Posterior cingulate gyrus (tissue), 11 donors: ENCODE measurements at places on chromosomes 13 and 19.

DNA sequence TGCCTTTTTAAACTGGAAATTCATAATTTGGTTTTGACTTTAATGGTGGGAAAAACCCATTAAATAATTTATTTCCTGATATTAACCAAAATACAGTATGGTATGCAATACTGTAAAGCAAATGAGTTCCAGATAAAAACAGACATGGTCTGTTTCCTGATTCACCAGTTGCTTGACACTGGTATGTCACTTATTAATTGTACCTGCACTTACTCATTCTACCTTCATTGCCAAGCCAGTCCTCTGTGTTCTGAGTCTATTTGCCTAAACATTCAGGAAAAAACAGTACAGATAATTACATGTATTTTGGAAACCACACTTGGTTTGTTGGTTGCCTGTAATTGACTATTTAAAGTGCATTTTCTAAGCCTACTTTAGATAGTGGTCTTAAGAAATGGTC lies 159.3 kb downstream of the TNFRSF19 start:
- DNase-seq: no peak

GRCh38 chr19:32296694-32297093 lies 48.7 kb upstream of the ZNF507 start:
- no peak for DNase-seq

DNA sequence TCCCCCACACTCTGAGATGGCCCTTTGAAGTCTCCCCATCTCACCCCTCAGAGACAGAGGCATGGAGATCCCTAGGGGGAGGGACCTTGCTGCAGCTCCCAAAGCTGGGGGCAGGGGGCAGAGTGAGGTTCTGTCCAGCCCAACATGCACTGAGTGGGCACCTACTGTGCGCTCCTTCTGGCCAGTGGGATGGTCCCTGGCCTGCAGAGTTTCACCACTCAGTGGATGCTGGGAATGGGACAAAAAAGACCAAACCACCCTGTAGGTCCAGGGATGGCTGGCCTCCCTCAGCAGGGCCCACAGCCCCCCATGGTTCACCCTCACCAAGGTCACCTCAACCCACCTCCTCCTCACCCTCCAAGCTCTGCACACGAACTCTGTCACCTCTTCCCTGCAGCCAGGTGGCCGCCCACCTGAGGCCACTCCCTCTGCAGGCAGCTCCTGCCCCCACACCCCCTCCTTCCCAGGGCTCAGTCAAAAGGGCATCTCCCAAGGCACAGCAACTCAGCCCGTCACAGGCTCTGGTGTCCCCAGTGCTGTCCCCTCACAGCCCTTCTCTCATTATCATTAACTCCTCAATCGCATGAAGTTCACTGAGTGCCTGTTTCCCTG lies 16.1 kb downstream of the CEACAM21 start:
- DNase-seq: no peak

DNA sequence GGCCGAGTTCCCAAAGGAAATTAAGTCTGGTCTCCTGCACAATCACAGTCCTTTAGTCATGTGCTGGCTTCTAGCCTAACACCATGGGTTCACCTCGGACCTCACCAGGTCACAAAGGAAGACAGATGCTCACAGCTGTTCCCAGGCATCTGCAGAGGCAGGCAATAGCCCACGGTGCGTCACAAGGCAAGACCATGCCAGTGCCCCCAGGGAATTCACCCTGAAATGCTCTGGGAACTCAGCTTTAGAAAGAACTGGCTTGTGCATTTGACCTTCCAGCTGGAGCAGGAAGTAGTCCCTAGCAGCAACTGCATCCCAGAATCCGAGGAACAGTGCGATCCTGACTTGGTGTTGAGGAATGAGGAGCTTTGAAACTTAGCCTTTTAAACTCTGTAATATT lies 96.8 kb upstream of the WASF3 start:
- DNase-seq: peak; percentile 76

DNA sequence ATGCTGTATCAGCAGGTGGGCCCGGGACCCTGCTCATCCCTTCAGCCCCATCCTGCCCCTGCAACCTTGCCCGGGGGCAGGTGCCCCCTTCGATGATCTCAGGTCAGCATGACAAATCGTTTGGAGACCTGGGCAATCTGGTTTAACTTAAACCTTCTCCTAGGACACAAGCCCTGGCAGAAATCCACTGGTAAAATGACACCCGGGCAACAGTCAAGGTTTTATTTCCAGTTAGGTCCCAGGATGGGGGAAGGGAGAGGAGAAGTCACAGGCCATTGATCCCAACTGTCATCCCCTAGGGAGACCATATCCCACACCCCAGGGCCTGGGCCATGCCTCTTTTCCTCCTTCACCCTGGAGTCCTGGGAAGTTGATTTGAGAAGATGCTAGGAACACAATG lies 1.8 kb upstream of the PLIN5 start:
- no peak for DNase-seq

- peak; percentile 10 for DNase-seq
Observed at GRCh38 chr13:94947965-94948371, 235.6 kb upstream of the SOX21 start.

- no peak for DNase-seq
Observed at GRCh38 chr13:30892966-30893365, 13.1 kb upstream of the MEDAG start.

- no peak for DNase-seq
Observed at GRCh38 chr19:907183-907853, 5.7 kb downstream of the R3HDM4 start.

DNA sequence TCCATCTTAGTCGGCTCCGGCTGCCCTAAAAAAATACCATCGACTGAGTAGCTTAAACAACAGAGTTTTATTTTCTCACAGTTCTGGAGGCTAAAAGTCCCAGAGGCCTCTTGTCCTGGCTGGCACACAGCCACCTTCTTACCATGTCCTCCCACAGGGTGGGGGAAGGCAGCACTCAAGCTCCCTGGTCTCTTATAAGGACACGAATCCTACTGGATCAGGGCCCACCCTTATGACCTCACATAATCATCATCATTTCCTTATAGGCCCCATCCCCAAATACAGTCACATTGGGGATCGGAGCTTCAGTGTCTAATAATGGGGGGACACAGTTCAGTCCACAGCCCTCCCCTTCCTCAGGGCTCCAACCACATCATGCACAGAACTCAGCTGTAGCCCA lies 2.6 kb upstream of the TUBA3C start:
- no peak for DNase-seq

GRCh38 chr13:35961002-35961401 lies 170.2 kb downstream of the DCLK1 start:
- no peak for DNase-seq

DNA sequence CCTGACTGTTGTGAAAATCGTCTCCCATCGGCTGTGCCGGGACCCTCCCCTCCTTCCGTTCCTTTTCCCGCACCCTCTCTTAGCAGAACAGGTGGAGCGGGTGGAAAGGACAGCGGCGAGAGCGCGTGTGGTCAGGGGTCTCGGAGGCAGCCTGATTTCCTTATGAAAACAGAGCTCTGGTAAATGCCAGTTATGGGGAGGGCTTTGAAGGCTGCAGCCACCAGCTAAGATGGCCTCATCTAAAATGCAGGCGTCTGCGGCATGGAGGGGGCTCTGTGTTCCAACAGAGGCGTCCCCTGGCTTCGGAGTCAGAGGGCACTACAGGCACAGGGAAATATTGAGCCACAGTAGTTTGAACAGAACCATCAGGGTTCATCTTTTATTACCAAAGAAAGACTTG lies 93.8 kb upstream of the SOX1 start:
- no peak for DNase-seq

- no peak for DNase-seq
Observed at GRCh38 chr19:15488489-15489226, 9.4 kb upstream of the PGLYRP2 start.

DNA sequence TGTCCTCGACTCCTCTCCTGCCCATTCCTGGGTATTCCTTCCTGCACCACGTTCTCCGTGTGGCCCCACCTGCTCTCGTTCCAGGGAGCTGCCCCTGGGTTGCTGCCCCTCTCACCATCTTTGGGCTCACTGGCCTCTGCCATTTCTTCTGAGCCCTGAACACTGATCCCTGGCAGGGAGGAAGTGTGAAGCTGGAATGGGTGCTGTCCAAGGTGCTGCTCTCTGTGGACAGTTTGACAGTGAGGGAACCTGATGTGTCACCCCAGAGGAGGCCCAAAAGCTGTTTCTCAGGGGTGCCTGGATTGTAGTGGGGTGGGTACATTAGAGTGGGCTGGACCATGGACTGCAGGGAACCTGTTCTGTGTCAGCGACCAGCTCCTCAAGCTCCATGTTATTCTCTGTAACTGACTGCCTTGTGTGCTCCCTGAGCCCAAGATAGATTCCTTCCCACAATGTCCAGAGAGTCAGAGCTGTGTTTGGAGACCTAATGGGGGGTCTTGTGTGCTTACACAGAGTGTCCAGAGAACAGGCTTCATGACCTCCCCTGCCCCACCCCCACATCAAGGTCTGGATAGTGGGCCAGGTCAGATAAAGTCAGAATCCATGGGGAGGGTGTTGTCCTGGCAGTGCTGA lies 7.2 kb upstream of the CEACAM8 start:
- DNase-seq: no peak

DNA sequence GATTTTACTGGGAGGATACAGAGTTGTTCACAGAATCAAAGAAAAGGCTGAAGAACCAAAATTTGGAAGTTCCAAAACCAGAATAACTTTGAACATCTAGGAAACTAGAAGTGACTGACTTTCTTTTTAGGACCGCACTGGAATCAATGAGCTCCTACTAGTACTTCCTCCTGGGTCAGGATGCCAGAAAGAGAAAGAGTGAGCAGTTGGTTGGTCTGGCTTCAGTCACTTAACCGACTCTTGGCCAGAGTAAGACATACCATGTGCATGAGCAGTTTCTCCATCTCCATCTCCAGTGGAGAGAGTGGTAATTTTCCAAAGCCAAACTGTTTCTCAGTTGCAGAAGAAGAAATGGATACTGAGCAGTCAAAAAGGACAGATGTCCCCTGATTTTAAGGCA lies 27.1 kb upstream of the MTUS2 start:
- no peak for DNase-seq

GRCh38 chr19:39237200-39238184 lies 7.3 kb downstream of the IFNL3 start:
- DNase-seq: no peak

- DNase-seq: no peak
Observed at GRCh38 chr13:32946558-32946957, 69.7 kb upstream of the KL start.

- DNase-seq: no peak
Observed at GRCh38 chr13:104900191-104900817, 1635.2 kb downstream of the EFNB2 start.

DNA sequence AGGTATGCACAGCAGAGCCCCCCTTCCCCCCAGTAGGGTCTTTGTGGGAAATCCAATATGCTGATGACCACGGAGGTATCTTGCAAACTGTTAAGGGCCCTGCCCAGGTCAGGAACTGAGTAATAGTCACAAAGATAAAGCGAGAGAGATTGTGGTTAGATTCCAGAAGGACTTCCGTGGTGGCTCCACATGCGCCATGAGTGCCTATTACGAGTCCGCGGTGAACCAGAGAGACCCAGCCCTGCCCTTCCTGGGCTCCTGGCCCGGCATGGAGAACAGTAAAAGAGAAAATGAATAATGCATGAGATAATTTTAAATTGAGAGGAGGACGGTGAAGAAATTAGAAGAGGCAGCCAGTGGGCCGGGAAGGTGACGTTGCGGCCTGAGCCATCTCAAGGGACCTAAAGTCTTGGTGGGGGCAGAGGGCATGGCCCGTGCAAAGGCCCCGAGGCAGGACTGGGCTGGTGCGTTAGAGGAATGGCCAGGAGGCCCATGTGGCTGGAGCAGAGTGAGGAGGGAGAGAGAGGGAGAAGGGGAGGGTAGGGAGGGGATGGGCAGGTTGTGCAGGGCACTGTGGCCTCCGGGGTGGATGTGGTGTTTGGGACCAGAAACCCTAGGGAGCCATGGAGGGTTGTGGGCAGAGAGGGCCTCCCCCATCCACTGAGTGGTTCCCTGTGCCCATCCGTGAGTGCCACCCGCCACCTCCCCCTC lies 46.6 kb upstream of the NFIC start:
- DNase-seq: no peak

DNA sequence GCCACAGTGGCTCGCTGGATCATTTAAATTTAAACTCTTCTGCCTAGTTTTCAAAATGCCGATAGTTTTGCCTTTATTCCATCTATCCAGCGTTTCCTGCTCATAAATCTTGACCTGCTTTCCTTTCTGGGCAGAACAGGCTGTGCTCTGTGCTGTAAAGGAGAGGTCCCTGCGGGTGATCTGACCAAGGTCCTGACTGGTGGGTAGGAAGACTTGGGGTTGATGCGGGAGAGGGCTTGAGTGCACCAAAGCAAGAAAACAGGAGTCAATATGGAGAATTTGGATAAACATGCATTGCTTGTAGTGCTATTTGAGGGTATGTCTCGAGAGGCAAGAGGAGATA lies 533.6 kb downstream of the MYO16 start:
- no peak for DNase-seq

DNA sequence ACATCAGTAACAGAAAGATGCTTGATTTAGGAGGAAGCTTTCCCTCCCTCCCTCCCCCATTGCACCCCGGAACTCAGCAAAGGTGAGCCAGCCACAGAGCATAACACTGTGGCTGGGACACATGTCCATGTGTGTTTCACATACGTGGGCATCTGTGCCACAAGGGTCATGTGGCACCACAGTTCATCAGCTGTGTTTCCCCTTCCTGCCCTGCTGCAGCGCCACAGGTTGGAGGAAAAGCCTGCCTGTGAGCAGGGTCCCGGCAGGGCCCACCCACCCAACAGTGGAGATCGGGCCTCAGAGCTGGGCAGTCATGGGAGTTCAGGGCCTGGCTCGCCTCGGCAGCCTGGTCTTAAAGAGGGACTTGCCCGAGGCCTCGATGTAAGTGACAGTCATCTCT lies 2.8 kb downstream of the ACP5 start:
- DNase-seq: no peak

DNA sequence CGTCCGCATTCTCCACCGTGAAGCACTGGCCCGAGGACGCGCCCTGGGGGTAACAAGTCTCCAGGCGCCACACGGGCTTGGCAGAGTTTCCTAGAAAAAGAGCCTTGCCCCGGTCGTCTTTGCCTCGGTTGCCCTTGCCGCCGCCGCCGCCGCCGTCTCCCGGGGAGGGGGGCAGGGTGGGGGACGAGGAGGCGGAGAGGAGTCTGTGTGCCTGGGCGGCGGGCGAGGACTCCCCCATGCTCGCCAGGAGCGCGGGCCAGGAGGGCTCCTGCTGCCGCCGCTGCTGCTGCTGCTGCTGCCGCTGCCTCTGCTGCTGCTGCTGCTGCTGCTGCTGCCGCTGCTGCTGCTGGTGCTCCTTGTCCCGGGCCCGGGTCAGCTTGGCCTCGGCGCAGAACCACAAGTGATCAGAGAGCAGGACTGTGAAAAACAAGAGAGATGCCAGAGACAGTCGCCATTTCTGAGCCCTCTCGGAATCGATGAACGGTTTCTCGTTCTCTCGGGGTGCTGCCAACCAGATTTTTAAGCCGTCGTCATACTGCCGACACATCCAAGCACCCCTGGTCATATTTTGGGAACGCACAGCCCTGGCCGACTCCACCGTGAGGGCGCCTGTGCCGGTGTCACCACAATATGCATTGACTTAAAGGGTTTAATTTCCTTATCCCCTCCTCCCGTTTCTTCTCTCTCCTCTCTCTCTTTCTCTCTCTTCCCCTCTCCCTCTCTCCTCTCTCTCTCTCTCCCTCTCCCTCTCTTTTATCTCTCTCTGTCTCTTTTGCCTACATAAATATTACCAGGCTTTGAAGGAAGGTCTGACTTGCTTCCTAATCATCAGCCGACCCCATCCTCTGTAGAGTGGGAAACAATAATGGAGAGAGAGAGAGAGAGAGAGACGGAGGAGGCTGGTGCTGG lies 349.1 kb downstream of the LIG4 start:
- DNase-seq: peak; percentile 90

- no peak for DNase-seq
Observed at GRCh38 chr19:17686023-17686521, 2.1 kb downstream of the UNC13A start.

- no peak for DNase-seq
Observed at GRCh38 chr19:18264971-18265540, 9.2 kb downstream of the IQCN start.
